ENCODE measurements at places on chromosomes 6 and 20.

- no peaks in the 10 kb centered on the region for H3K36me3 ChIP-seq
- H3K4me1 ChIP-seq: no peaks in the 10 kb centered on the region
- no peak overlapping the region for H3K4me3 ChIP-seq
- no peaks in the 10 kb centered on the region for H3K27me3 ChIP-seq
- no peak overlapping the region for H3K27ac ChIP-seq
Observed at GRCh38 chr20:47941869-47942268, 156.6 kb upstream of the SULF2 start.

DNA sequence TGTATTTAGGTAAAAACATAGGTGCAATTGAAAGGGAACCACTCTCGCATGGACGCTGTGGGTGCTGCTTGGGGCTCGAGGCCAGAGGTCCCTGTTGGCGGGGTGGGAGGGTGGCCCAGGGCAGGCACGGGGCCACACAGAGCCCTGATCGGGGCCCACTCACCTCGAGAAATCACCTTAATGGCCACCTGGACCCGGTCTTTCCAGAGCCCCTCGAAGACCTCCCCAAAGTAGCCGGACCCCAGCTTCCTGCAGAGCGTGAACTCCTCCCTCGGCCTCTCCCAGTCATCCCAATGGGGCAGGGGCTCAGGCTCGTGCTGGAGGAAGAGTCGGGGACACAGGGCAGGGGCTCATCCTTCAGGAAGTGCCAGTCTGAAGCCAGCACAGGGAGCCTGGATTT is 3.8 kb downstream of the PTK6 start:
- no peaks in the 10 kb centered on the region for H3K27me3 ChIP-seq
- no peak for DNase-seq
- no peak overlapping the region for H3K4me3 ChIP-seq
- no peaks in the 10 kb centered on the region for H3K36me3 ChIP-seq
- H3K4me1 ChIP-seq: 0 out of 2 replicates have a peak, but pooled peaks cover 2% of the 10 kb centered on the region

GRCh38 chr6:167298127-167298526 is 7.0 kb downstream of the UNC93A start:
- no peak for DNase-seq
- no peak overlapping the region for H3K4me3 ChIP-seq
- H3K4me1 ChIP-seq: peaks cover 11% of the 10 kb centered on the region
- H3K36me3 ChIP-seq: no peaks in the 10 kb centered on the region

GRCh38 chr6:73728548-73729205 is 32.7 kb downstream of the CD109 start:
- no peaks in the 10 kb centered on the region for H3K27me3 ChIP-seq
- H3K4me3 ChIP-seq: no peak overlapping the region
- H3K4me1 ChIP-seq: peaks cover 6% of the 10 kb centered on the region

GRCh38 chr6:149840345-149841075 is 23.6 kb downstream of the LRP11 start:
- H3K27ac ChIP-seq: no peak overlapping the region
- H3K4me3 ChIP-seq: no peak overlapping the region
- H3K4me1 ChIP-seq: no peaks in the 10 kb centered on the region
- no peaks in the 10 kb centered on the region for H3K27me3 ChIP-seq

- peaks cover 7% of the 10 kb centered on the region for H3K27me3 ChIP-seq
- H3K36me3 ChIP-seq: peaks cover 3% of the 10 kb centered on the region
- H3K4me3 ChIP-seq: no peak overlapping the region
- H3K27ac ChIP-seq: no peak overlapping the region
Observed at GRCh38 chr20:17933121-17933520, 35.5 kb downstream of the SNX5 start.

DNA sequence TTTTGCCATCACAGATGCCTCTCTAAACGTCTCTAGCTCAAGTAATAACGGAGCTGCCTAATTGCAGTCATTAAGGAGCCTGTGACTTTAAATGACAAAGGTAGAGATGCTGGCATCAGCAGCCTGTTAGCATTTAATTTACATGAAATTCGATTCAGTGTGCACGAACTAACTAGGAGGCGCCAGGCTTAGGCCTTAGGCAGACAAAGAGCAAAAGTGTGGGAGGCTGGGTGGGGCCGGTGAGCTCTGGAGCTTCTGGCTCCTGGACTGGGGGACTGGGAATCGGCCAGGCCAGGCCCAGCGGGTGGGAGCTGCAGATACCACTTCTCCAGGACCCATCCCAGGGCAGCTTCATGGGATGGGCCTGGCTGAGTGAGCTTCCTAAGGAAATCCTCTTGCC is 170.0 kb upstream of the AGPAT4 start:
- peaks cover 45% of the 10 kb centered on the region for H3K27me3 ChIP-seq
- no peak overlapping the region for H3K27ac ChIP-seq
- no peaks in the 10 kb centered on the region for H3K36me3 ChIP-seq
- peak overlapping the region; percentile 39 for H3K4me3 ChIP-seq

DNA sequence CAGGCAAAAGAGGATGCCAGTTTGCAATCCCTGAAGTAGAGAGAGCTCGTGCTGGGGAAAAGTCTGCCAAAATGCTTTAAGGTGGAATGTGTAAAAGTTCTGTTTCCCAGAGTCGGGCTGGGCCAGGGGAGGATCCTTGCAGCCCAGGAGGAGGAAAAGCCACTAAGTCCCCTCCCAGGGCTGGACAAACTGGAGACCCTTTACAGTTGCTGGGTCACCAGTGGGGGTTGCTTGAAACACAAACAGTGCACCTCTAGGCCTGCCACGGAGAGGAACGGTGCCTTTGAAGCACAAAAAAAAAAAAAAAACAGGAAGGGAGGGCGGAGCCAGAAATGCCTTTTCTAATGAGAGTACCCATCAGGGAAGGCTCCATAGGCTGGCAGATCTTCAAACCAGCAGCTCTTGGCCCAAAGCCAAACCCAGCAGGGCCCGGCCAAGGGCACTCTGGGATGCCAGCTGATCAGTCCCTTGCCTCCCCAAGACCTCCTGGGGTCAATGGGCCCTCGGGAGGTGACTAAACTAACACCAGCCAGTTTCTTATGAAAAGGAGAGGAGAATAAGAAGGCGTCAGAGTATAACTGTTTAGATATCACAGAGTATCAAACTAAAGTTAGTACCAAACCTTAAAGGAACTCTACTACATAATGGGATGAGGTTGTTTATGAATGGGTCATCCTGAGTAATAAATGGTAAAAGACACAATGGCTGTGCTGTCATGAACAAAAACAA is 23.7 kb downstream of the HLA-A start:
- peaks cover 37% of the 10 kb centered on the region for H3K4me1 ChIP-seq
- peaks cover under 1% of the 10 kb centered on the region for H3K27me3 ChIP-seq
- no peak for DNase-seq
- peak overlapping the region; percentile 87 for H3K27ac ChIP-seq
- peak overlapping the region; percentile 34 for H3K4me3 ChIP-seq
- H3K36me3 ChIP-seq: no peaks in the 10 kb centered on the region

Measured in WTC11 (cell line).